ENCODE measurements at places on chromosomes 2 and 18.

GRCh38 chr2:197827618-197828017 lies 23.2 kb downstream of the PLCL1 start:
- DNase-seq = no peak

DNA sequence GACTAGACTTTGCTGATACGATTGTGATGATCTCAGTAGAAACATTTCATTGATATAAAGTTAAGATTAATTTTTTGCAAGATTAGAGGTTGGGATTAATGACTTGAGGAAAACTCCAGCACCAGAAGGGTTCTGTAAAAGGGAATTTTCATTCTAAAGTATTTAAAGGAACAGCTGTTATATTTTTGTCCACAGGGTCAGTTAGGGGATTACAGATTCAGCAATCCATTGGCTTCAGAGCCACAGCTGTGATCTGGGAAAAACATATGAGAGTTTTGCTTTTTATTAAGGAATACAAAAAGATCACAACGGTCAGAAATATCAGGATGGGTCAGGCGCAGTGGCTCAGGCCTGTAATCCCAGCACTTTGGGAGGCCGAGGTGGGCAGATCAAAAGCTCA lies 19.6 kb upstream of the REV1 start:
- no peak for DNase-seq

DNA sequence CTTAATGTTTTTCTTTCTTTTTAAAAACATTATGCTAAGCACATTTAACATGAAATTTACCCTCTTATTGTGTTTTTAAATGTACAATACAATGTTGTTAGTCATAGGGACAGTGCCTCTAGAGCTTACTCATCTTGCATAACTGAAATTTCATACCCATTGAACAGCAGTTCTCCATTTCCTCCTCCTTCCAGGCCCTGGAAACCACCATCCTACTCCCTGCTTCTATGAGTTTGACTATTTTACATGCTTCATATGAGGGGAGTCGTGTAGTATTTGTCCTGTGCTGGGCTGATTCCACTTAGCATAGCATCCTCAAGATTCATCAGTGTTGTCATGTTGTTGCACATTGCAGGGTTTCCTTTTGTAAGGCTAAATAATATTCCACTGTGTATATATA lies 92.6 kb downstream of the SPATS2L start:
- DNase-seq = no peak

DNA sequence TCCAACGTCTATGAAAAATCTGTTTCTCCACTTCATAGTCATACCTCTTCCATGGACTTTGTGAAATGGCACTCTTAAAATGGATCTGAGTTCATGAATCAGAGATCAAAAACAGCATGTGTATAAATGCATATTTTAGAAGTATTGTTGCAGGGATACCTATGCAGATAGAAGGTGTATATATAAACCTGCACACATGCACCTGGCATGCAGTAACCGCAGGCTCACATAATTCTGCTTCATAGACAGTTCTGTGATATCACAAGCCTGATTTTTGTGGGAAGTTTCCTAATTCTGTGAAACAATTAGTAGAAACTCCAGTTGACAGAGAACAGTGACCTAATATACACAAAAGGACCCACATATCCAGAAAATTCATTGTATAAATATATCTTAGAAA lies 421.7 kb downstream of the TGIF1 start:
- DNase-seq = no peak

GRCh38 chr18:68887410-68887809 lies 89.5 kb downstream of the CCDC102B start:
- no peak for DNase-seq

DNA sequence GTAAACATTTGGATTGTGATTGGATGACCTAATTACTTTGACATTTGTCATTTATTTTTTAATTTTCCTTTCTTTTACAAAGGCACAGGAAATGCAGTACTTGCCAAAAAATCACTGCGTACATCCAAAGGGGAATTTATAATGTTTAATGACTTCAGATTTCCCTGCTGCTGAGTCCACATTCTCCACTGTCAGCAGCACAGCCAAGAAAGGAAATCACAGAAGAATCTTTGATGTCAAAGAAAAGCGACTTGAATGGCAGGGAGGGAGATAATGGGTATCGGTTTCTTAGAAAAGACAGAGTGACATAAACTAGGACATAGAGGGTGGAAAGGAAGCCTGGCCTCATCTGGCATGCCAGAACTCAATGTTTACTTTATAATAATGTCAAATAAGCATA lies 41.4 kb upstream of the COPS8 start:
- DNase-seq = peak; percentile 57

- peak; percentile 19 for DNase-seq
Observed at GRCh38 chr2:164954186-164954585, 1.1 kb downstream of the SLC38A11 start.

DNA sequence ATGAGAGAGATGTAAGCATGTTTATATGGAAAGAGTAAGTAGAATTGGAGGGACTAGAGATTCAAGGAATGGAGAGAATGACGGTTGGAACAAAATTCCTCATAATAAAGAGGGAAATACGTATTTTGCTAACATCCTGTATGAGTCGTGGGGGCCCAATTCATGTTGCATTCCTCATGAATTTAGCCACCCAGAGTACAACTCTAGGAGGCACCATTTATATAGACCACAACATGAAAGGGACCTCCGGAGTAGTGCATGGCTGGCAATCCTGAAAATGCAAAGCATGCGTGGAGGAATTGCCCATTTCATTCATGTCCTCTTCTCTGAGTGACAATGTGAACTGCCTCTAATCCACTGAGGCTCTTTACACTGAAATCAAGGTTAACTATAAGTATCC lies 168.2 kb downstream of the ZEB2 start:
- no peak for DNase-seq

- no peak for DNase-seq
Observed at GRCh38 chr2:136108463-136108862, 9.5 kb downstream of the CXCR4 start.

GRCh38 chr2:127080226-127080937 lies 26.6 kb downstream of the BIN1 start:
- DNase-seq = no peak

DNA sequence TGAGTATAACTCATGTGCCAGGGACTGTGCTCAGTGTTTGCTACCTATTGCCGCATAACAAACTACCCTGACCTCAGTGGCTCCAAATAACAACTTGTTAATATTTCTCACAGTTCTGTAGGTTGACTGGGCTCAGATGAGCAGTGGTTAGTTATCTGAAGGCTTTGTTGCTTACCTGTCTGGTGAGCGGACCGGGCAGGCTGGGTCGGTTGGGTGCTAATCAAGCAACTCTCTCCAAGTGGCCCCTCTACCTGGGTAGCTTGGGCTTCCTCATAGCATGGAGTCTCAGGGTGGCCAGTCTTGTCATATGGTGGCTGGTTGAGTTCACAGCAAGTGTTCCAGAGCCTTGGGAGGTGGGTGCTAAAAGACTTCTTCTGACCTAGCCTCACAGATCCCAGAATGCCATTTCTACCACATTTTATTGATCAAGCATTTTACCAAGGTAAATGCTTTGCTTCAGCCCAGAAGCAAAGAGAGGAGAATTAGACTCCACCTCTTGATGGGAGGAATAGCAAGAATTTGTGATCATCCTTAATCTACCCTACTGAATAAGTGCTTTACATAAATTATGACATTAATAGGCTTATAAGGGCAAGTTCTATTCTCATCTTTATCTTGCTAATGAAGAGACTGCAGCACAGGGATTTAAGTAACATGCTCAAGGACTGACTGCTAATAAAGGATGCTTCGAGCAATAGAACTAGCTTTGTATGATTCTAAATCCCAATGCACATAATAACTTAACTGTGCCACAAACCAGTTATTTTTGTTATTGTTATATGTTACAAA lies 16.9 kb downstream of the RAB31 start:
- DNase-seq = no peak

GRCh38 chr2:240395896-240396622 lies 39.4 kb upstream of the GPC1 start:
- DNase-seq = no peak

GRCh38 chr2:206217743-206218142 lies 56.7 kb upstream of the ZDBF2 start:
- no peak for DNase-seq

- DNase-seq = no peak
Observed at GRCh38 chr2:38454081-38454480, 77.0 kb upstream of the ATL2 start.

- DNase-seq = no peak
Observed at GRCh38 chr18:35158728-35159450, 81.9 kb upstream of the ZNF397 start.

DNA sequence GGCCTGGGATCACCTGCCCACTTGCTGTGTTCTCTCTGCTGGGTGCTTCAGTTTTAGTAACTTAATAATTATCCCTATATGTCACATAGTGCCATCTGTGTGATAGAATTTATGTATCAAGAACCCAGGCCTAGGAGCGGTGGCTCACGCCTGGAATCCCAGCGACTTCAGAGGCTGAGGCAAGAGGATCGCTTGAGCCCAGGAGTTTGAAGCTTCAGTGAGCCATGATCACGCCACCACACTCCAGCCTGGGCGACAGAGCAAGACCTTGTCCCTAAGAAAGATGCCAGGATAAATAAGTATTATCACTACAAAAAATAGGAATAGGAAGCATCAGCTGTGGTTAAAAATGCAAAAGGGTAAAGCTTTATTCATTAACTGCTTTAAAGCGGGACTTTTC lies 240.8 kb downstream of the FAM210A start:
- no peak for DNase-seq

GRCh38 chr2:128485761-128486639 lies 167.3 kb upstream of the HS6ST1 start:
- no peak for DNase-seq

- DNase-seq = no peak
Observed at GRCh38 chr2:37836270-37836669, 88.8 kb upstream of the RMDN2 start.

GRCh38 chr2:157245144-157245840 lies 12.2 kb upstream of the GALNT5 start:
- no peak for DNase-seq

DNA sequence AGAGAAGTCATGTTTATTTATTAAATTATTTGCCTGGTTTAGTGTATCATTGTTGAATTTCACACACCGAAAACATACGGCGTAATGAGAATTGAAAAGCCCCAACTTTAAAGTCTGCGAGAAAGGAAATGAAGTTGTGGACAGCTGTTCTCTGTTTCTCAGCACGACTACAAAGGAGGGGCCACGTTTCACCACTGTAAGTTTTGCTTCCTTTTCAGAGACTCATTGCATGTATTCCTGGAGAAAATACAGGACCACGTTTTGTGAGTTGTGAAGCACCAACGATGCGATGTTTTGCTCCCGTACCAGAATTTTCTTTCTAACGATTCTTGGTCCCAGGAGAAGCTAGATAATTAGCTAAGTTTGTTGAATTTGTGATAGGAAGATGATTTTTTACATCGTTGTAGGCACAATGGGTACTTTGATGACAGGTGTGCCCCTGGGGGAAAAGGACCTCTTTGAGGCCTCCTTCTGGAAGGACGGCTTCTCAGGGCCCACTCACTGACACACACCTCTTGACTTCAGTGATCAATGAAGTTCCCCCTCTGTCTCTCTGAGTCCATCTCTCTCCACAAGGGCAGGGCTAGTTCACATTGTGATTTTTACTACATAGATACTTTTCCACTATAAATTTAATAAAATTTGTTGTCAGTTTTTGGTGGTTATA lies 23.7 kb upstream of the ACKR3 start:
- DNase-seq = no peak

DNA sequence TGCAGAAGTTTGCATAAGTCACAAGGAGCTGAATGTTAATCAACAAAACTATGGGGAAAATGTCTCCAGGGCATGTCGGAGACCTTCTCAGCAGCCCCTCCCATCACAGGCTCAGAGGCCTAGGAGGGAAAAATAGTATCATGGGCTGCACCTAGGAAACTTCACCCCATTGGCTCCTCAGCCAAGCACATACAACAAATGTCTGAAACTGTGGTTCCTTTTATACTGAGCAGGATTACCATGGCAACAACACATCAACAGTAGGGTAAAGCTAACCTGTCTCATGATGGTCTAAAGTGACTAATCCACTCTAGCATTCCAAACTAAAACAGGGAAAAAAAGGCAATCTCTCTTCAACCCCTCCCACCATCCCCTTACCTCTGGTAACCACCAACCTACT lies 3.2 kb upstream of the NEMP2 start:
- no peak for DNase-seq

- DNase-seq = peak; percentile 47
Observed at GRCh38 chr18:75211953-75212750, 1.6 kb downstream of the TSHZ1 start.

DNA sequence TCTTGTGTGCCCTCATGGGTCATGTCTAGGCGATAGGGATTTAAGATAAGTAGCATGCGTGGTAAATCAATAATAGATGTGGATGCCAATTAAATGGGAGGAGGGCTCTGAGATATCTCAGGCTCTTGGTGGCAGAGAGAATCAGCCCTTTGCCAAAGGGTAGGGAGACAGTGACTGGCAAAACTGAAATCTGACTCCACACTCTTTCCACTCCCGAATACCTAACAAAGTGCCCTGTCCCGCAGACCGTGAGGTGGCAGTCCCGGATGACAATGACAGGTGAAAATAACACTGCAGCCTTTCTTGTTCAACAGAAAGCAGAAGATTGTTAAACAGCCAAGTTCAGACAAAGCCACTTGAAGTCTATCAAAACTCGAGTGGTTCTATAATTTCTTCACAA lies 47.0 kb downstream of the C2orf76 start:
- no peak for DNase-seq

DNA sequence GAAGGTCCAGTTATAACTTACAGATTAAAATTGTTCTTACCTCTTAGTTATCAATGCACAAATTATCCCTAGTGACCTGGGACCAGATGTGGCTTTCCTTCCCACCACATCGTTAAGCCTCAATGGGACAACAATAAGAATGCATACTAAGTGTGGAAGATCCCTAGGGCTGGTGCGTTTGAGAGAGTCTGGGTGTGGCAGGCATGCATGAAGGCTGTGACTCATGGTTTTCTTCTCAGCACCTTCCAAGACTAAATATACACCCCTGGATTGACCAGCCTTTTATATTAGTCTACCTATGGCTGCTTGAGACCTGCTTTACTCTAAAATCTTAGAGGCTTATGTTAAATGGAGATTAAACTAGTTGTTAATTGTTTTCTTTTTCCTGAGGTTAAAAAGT lies 261.7 kb upstream of the SLC14A2 start:
- no peak for DNase-seq

- DNase-seq = no peak
Observed at GRCh38 chr2:202771741-202772460, 99.7 kb downstream of the ICA1L start.

GRCh38 chr18:76616373-76616772 lies 121.3 kb upstream of the ZNF516 start:
- DNase-seq = no peak

DNA sequence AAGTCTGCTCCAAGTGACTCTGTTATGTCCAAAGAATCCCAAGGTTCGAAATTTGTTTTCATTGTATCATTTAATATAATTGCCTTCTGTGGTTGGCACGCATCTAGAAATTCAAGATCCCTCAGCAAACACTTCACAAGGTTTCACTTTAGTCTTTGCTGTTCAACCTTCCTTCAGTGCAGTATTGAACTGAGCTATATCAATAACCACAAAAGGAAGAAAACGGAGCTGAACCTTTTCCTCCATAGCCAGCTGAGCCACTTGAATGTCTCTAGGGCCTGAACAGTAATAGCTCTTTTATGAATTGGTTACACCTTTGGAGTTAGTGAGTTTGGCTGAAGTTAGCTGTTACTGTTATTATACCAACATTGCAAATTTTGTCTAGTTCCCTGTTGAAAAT lies 357.7 kb upstream of the HNRNPA3 start:
- no peak for DNase-seq

All from NCI-H2081 (cell line).